ENCODE measurements at places on chromosomes 12 and 14. TPM values are rescaled to one million over a fixed set of nuclear protein-coding genes. Genes with fewer than 3 reads are reported as not detected.

GRCh38 chr14:66284346-66284745, 201.8 kb upstream of the CCDC196 start:
- no peak for DNase-seq

- no peak for DNase-seq
Observed at GRCh38 chr12:27965411-27965810, 7.1 kb downstream of the PTHLH start.

DNA sequence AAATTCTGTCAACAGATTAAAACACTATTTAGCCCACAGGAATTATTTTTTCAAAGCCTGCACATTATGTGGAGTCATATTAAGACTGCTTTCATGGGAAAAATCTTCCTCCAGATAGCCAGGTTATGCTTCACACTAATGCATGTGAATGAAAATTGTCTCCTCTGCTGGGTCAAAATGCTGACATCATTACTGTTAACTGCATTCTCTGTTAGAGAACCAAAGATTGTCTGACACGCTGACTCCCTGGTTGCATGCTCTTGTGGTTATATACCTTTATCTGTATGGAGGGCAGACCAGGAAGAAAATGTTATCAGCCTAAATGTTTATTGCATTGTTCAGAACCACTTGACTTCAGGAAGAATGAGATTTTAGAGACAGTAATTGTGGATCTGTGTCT, 432.2 kb upstream of the MDGA2 start:
- DNase-seq: no peak

DNA sequence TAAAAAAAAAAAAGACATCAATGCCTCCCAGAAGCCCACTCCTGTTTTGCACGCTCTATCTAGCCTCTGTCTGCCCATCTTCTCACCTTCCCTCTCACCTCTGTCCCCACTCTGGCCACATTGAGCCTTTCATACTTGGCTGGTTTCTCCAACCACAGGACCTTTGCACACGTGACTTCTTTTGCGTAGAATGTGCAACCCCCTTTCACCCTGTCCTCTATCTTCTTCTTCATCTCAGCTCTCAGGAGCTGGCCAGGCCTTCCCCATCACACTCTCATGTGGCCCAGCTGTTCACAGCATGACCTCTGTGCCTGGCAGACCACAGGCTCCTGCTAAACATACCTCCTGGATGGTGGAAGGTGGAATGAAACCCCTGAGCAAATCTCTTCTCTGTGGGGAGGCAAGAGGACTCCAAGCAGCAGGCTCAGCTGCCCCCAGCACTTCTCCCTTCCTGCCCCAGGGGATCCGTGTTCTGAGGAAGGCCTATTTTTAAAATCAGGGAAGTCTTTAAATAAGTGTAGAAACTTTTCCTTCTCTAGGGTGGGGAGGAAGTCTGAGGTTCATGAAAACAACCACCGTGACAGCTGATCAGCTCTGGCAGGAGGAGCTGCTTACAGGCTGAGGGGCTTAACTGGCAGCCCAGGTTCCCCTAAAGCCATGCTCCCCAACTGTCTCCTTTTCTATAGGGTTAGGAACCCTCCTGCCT, 11.6 kb downstream of the HVCN1 start:
- DNase-seq: no peak

DNA sequence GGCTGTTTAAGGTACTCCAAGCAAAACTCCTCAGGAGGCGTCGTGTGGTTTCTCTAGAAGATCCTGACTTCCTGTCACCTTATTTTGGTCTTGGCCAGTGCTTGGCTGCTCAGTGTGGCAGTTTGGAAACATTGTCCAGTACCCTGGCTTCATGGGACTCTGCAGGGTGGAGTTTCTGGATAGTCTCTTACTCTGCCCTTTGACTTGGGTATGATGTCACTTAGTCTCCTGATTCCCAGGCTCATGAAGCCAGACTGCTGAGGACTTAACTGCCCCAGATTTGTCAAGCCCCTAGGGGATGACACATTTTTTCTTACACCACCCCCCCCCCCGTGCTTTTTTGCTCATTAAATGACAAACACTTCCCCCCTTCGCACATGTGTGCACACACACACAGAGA, 82.7 kb downstream of the ADCK1 start:
- DNase-seq: no peak

DNA sequence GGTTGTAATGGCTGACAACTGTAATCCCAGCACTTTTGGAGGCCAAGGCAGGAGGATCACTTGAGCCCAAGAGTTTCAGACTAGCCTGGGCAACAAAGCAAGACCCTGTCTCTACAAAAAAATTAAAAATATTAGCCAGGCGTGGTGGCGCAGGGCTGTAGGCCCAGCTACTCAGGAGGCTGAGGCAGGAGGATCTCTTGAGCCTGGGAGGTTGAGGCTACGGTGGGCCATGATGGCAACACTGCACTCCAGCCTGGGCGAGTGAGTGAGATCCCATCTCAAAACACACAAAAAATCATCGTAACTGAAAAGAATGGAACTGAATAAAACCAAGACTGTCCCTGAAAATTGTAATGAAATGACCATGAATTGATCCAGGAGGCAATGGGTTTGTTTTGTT, 6.1 kb downstream of the CAMKK2 start:
- DNase-seq: no peak

GRCh38 chr12:3604748-3605586, 114.0 kb downstream of the PRMT8 start:
- DNase-seq: peak; percentile 39

- DNase-seq: no peak
Observed at GRCh38 chr12:46491548-46491947, 119.0 kb upstream of the SLC38A2 start.

GRCh38 chr14:69423279-69423678, 24.8 kb downstream of the SLC39A9 start:
- no peak for DNase-seq

DNA sequence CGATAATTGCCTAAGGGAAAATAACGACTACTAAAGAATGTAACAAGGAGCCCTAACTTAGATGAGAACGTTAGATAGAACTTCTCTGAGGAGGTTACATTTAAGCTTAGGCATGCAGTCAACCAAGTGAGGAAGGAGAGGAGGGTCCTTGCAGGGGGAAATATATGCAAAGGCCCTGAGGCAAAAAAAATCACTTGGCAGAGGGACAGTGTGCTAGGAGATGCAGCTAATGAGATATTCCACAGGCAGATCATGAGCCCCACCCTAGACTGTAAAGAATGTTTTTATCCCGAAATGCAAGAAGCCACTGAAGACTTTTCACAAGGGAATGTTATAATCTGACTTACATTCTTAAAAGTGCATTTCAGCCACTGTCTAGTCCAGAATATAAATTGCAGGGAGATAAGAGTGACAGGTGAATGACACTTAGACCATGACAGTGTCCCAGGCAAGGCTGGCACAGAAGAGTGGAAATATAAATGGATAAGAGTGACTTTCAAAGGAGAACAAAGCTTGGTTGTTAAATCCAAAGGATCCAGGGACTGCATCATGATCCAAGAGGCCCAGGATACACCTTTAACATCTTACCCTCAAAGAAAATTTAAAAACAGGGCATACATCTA, 61.0 kb downstream of the PPM1H start:
- DNase-seq: no peak

DNA sequence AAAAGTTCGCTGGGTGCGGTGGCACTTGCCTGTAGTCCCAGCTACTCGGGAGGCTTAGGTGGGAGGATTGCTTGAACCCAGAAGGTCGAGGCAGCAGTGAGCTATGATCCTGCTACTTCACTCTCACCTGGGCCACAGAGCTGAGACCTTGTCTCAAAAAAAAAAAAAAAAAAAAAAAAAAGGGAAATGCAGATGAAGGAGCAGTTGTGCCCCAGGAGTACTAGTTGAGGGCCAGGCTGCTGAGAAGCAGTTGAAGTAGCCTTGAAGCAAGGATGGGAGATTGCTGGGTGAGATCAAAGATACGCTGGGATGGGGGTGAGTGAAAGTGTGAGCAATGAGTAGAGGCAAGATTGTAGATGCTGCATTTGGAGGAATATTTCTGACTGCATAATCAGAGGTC, 93.4 kb upstream of the DNM1L start:
- DNase-seq: no peak

GRCh38 chr14:22979748-22980392, 2.5 kb downstream of the AJUBA start:
- no peak for DNase-seq

DNA sequence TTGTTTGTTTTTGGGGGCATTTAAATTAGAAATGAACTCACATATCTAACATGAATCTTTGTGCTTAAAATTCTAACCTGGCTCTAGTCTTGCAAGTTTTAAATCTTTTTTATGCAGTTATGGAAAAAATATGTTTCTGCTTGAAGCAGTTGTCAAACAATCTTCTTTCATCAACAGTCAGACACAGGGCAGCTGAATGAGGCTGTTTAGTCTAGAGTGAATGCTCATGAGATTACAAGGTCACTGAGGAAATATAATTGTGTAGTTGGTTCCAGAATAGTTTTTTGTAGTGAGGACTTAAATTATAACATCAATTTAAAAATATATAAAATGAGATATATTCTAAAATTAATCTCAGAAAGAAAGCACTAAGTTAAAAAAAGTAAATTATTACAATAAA, 76.5 kb downstream of the TRMT5 start:
- DNase-seq: no peak

DNA sequence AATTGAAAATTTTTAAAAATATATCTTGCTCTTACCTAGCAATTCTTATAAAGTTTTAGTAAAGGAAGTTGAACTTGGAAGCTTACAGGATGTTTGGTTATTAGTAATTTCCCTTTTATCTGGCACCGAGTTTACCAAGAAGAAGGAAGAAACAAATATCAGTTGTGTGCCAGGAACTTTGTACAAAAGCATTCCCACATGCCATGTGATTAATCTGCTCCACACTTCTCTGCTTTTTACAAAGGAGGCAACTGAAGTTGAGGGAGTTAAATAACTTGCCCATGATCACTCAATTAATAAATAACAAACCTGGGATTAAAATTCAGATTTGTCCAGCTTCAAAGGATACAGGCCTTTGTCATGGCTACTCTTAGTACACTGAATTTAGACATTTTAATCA, 122.5 kb upstream of the BCAT1 start:
- no peak for DNase-seq

DNA sequence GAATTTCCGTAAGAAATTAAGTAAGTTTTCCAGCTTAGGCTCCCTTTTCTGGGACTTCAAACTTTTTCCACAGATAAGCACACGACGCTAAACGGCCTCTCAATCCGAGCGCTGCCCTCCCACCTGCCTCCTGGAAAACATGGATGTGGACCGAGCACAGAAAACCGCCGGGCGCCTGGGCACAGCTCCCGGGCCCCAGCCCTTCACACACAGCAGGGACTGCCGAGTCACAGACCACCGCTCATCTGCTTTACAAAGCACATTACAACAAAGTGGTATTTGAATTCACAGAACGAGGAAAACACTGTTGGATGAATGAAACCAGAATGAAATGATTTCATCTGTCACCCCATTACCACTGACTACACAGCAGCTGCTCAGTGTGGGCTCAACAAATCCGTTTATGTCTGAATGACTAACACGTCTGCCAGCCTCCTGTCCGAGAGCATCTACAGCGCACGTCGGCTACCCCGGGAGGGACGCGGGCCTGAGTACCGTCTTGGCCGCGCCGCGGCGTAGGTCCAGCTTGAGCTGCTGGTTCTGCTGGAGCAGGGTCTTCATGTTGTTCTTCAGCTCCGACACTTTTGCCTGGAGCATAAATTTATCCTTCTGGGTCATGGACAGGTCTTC, 13.1 kb upstream of the ANKLE2 start:
- DNase-seq: no peak

DNA sequence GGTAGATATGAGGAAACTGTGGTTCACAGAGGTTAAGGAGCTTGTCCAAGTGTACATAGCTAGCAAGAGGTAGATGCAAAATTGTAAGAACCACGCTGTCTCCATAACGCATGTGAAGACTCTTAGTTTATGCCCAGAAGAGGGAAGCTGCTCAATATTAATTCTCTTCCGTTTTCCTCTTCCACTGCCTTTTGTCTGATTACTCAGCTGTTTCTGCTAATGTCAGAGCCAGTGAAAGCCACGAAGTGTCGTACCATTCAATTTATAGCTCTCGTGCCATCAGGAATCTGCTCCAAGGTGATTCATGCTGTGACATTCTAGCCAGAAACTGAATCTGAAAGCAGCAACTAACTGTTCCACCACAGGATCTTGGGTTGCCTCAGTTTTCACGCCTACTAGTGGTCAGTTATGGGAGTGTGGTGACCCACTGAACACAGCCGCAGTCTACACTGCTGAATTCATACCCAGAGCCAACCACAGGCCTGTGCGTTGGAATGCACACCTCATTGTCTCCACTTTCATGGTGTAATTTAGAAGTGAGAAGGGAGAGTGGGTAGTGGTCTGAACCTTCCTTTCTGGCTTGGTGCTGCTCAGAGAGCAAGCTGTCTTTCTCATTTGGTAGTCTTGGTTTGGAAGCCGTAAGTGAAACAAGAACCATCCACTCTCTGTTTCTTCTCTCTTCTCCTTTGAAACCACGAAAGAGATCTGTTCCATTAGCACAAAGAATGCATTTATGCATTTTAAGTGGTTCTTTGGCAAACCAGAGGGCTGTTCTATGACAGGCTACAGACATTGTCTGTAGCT, 74.2 kb upstream of the NAP1L1 start:
- peak; percentile 61 for DNase-seq

DNA sequence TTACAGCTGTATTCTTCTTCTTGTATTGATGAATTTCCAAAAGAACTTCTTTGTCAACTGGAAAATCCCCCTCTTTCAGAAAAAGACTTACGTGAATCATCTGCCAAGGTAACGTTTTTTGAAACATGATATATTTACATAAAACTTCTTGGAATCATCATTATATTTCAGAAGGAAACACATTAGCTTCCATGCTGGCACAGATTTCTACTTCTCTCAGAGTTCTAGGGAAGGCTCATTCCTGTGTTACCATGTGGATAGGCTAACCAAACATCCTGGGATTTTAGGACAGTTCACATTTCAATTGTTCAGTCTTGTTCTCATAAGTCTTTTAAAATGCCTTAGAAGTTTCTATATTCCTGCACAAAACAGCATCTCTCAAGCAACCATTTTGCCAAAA, 120.3 kb upstream of the NEDD1 start:
- no peak for DNase-seq

The EPYC gene
- total RNA-seq: not detected

The ZNF10 gene
- 27.8 TPM for total RNA-seq

The TMEM19 gene
- total RNA-seq: 9.3 TPM

The STAT6 gene
- total RNA-seq: 21.6 TPM

The TRIAP1 gene
- 47.2 TPM for total RNA-seq

The CATSPERB gene
- not detected for total RNA-seq

The FOXM1 gene
- 38.2 TPM for total RNA-seq

The SERPINA3 gene
- not detected for total RNA-seq

The ANO2 gene
- 4.0 TPM for total RNA-seq

The ERP27 gene
- not detected for total RNA-seq

The TAS2R46 gene
- 1.9 TPM for total RNA-seq

The SHMT2 gene
- 166 TPM for total RNA-seq

The MYO1H gene
- total RNA-seq: not detected

All from neural progenitor cell (in vitro differentiated cells).